Stimulated activated CD8-positive, alpha-beta memory T cell treated with anti-CD3 and anti-CD28 coated beads, Interleukin-7, amount 100 ng/mL, for 1 hour (primary cell): ENCODE measurements at places on chromosomes 5 and 9.

- DNase-seq: no peak
These were observed 32.7 kb upstream of the ALDH1B1 start for GRCh38 chr9:38359689-38360385.

- DNase-seq: no peak
These were observed 70.0 kb downstream of the MTREX start for GRCh38 chr5:55377810-55378209.

DNA sequence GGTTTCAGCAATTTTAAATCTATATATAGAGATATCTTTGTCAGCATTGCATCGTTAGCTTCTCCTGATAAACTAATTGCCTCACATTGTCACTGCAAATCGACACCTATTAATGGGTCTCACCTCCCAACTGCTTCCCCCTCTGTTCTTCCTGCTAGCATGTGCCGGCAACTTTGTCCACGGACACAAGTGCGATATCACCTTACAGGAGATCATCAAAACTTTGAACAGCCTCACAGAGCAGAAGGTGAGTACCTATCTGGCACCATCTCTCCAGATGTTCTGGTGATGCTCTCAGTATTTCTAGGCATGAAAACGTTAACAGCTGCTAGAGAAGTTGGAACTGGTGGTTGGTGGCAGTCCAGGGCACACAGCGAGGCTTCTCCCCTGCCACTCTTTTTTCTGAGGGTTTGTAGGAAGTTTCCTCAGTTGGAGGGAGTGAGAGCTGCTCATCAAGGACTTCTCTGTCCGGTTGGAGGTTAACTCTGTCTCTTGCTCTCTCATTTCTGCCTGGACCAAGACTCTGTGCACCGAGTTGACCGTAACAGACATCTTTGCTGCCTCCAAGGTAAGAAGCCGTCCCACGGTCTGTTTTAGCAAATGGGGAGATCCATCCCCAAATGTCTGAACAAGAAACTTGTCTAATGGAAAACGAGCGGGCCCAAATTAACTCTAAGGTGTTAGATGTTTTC is at the start of gene IL4:
Gene IL4, plus strand, starts transcription at position 51 of the 692 bp plus-strand sequence. Its CDS starts 62 bp downstream, at position 113.
- no peak for DNase-seq

DNA sequence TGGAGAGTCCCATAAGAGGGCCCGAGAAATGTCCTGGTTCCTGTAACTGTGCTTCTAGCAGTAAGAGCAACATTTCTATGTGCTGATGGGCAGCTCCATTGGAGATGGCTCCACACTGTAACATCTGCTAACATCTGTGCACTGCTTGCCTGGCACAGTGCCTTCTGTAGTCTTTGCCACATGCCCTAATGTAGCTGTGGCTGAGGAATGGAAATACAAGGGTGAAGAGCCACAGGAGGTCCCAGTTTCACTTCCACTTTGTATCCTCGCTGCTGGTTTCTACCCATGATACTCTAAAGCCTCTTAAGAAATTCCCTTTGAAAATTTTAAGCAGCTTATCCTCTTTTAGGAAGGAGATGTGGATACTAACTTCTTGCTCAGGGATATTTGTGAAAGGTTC is 97.4 kb downstream of the HOMER1 start:
- no peak for DNase-seq

DNA sequence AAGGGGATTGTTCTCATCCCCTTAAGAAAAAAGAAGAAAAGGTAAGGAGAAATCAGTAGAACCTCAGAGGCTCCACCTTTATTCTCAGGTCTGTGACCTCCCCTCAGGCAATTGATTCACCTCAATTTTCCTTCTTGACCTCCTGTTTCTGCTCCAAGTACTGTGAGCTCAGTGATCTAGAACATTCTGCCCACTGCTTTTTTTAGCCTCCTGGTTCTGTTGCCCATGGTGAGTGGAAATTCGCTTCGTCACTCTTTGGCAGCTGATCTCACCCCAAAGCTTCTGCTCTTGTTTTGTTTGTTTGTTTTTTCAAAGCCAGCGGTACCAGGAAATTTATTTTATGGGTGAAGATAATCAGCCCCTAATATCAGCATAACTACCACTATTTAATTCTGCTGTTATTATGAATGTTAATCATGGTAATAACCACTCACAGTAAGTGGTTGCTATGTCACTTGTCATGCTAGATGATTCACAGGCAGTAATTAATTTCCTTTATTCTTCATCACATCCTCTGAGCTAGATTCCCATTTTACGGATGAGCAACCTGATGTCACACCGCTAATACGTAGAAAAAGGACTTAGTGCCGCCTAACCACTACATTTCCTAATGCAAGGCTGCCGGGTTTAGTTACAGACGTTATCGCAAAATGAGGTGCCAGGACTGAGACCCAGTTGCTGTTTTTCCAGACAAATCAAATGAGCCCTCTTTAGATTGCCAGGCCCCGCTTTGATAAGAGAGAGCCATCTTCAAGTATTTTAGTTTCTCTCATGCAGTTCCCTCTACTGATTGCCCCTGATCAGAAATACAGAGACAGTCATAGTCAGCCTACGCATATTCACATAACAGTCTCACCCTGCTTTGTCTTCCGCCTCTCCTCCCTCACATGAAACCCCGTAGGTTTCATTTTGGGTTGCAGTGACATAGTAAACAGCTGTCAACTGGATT is 78.2 kb downstream of the CYFIP2 start:
- DNase-seq: no peak

GRCh38 chr5:134549714-134550113 is 24.2 kb downstream of the JADE2 start:
- no peak for DNase-seq

DNA sequence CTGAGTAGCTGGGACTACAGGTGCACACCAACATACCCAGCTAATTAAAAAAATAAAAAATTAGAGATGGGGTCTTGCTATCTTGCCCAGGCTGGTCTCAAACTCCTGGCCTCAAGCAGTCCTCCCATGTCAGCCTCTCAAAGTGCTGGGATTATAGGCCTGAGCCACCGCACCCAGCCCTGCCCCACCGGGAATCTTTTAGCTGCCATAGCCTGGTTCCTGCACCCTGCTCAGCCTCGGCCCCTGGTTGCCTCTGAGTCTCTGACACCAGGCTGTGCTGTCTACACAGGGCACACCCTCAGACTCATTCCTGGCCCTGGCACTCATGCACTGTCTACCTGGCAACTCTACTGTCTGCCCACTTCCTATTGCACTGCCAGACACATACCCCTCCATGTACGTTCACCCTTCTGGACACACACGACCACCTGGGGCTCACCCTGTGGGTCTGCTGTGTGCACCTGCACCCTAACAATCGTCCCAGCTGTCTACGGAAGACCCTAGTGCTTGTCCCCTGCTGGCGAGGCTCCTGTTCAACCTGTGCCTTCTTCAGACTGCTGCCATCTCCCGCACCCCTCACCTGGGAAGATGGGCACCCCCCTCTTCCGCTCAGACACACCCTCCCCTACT is 1.4 kb downstream of the PROP1 start:
- DNase-seq: no peak

- peak; percentile 65 for DNase-seq
These were observed 5.7 kb upstream of the SEC16A start for GRCh38 chr9:136488247-136489214.

DNA sequence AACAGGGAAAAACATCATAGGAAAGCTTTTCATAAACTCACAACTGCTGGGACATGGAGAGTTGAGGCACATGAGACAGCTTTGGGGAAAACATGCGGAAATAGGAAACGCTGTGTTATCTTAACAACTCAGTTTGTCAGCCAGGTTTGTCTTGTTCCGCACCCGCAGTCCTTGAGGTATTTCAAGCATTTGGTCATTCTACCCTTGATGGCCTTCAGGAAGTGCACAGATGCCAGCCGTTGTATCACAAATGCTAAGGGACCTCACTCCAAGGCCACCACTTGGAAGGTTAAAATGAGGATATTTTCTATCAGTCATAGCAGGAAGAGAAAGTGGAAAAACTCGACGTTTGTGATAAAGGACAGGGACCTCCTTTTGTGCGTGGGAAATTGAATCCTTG is 83.8 kb downstream of the TRIO start:
- no peak for DNase-seq

DNA sequence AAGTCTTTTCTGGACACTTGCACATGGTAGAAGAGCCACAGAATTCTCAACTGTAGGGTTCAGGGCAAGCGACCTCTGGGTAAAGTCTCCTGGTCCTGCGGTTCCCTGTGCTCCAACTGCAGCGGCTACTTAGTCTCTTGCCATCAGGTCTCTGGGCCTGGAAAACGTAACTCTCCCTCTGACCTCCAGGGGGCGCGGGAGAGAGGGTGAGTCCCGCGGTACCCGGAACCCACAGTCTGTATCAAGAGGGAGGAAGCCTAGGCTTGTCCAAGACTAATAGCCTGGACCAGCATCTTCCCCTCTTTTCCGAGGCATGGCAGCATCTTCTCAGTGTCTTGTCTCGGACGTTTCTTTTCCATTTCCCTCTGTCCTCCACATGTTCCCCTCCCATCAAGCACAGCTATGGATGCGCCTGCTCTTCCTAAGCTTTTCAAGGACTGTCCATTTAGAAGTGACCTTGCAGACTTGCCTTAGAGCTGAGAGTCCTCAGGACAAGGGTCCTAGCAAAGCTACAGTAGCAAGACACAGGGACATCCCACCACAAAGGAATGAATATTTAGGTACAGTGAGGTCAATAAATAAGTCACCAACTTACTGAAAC is 59.3 kb downstream of the FSTL4 start:
- peak; percentile 19 for DNase-seq

GRCh38 chr5:57382655-57383054 is 100.0 kb downstream of the ACTBL2 start:
- DNase-seq: no peak

DNA sequence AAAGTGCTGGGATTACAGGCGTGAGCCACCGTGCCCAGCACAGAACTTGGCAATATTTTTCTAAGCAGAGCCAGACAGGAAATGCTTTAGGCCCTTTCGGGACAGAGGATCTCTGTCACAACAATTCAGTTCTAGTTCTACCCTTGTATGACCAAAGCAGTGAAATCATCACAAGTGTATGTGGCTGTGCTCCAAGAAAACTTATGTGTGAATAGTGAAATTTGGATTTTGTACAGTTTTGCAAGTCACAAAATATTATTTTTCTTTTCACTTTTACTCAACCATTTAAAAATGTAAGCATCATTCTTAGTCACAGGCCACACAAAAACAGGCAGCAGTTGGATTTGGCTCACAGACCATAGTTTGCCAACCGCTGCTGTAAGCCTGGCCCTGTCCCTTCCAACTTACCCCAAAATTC is 20.4 kb upstream of the PRUNE2 start:
- DNase-seq: no peak

DNA sequence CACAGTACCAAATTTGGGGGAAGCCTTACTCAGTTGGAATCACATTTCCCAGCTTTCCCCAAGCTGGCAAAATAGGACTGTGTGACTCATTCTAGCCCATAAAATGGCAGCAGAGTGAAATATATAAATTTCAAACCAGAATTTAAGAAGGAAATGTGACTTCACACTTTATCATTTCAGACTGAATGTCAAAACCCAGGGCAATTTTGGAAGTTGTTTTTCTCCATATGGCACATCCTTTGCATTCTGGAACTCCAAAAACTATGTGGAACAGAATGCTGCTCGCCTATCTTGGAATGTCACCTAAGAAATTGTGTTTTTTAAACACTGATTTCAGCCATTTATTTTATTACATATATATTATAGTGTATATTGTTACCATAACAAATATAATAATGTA is 424.7 kb upstream of the ST8SIA4 start:
- DNase-seq: no peak

DNA sequence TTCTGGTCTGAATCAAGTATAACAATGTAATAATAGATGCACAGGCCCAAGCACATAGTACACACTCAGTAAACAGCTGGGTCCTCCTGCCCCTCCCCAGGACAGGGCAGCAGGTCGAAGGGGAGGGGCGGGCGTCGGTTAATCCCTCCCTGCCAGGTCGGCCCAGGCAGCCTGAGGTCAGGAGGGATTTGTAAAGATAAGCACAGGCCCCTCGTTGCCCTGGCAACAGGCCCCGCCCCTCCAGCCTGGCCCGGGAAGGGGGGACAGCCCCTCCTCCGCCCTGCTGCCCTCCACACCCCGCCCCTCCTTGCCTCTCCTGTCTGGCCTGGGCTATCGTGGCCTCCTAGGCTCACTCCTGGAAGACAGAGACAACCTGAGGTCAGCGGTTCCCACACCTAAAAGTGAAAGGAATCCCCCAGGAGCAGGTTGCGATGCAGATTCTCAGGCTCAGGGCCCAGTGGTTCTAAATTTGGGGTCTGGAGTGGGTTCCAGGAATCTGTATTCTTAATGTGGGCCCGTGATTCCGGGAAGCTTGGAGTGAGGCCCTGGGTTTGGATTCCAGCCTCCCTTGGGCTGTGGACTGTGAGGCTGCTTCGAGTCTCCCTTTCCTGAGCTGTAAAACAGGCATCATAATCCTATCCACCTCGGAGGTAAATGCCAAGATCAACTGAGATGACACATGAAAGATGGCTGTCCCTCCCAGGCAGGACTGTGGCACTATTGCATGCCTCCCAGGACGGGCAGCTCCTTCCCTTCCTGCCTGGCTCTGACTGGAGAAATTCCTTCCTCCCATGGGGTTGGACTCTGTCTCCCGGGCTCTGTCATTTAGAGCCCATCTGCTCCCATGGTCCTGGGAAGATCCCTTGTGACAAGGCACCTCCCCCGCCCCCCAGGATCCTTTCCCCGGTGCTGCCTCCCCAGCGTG is 4.4 kb downstream of the CRB2 start:
- peak; percentile 9 for DNase-seq

GRCh38 chr9:14023285-14023684 is 290.7 kb downstream of the NFIB start:
- no peak for DNase-seq

- DNase-seq: no peak
These were observed 36.2 kb downstream of the TNFSF8 start for GRCh38 chr9:114894206-114894605.

GRCh38 chr5:154571325-154572035 is 93.5 kb upstream of the HAND1 start:
- DNase-seq: no peak

DNA sequence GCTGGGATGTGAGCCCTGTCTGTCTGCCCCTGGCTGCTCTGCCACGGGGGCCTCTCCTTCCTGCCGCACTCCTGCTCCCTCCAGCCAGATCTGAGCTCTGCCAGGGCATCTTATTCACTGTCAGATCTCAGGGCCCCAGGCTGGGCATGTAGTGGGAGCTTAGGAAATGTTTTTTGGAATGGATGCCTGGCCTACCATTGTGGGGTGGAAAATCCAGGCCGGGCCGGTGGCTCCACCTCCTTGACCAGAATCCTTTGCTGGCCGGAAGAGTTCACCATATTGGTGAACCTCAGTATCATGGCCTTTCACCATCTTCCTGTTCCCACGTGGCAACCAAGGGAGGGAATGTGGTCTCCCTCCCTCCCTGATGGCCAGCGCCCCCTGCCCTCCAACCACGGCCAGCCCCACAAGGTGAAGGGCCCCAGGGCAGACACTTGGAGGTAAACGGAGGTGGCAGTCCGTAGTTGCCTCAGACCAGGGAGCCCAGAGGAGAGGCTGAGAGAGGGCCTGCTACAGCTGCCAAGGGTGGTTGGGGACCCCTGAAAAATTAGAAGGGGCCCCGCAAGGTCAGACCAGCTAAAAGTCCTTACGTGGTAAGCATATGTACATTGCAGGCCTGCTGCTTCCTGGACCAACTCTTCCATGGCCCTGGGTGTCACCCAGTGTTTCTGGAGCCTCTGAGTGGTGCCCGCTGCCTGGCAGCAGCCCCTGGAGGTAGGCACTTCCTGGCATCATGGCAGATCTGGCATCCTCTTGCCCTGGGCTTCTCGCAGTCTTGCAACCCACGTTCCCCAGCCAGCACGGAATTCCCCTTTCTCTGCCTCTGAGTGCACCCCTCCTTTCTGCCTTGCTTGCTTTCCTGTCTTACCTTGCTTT is 153.3 kb downstream of the RGS3 start:
- DNase-seq: no peak
